ENCODE measurements at places on chromosomes 5 and 9.

DNA sequence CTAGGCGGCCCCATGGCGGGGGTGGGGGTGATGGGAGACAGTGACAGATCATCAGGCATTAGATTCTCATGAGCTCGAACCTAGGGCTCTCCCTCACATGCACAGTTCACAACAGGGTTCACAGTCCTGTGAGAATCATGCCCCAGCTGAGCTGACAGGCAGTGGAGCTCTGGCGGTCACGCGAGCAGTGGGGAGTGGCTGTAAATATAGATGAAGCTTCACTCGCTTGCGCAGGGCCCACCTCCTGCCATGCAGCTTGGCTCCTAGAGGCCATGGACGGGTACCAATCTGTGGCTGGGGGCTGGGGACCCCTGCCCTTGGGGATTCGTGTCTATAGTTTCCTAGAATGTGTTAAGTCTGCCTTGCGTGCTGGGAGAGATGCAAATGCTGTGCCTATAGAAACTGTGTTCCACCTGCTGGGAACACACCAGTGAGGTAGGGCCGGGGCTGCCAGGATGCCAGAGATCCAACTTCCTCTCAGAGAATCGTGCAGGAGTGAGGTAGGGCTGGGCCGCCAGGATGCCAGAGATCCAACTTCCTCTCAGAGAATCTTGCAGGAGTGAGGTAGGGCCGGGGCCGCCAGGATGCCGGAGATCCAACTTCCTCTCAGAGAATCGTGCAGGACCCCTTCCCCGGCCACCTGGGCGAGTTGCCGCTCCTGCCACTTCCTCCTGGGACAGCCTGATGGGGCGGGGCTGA is 14.1 kb upstream of the EXOC3 start:
- no peak for DNase-seq

DNA sequence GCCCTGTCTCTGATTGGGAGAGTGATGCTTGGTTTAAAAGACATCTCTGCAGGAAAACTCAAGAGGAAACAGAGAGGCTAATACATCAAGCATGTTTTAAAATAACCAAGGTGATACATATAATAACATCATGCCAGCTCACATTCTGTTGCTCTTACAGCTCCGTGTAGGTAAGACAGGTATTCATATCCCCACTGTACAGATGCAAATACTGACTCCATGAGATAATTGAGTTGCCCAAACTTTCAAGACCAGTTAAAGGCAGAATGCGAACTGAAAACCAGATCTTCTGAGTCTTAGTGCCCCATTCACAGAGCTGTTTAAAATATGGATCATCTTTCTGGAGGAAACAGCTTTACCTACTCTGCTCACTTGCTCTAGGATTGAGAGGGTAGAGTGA is 214.0 kb downstream of the PIK3R1 start:
- DNase-seq = no peak

GRCh38 chr9:126609191-126609590 is 4.5 kb upstream of the LMX1B start:
- DNase-seq = no peak

DNA sequence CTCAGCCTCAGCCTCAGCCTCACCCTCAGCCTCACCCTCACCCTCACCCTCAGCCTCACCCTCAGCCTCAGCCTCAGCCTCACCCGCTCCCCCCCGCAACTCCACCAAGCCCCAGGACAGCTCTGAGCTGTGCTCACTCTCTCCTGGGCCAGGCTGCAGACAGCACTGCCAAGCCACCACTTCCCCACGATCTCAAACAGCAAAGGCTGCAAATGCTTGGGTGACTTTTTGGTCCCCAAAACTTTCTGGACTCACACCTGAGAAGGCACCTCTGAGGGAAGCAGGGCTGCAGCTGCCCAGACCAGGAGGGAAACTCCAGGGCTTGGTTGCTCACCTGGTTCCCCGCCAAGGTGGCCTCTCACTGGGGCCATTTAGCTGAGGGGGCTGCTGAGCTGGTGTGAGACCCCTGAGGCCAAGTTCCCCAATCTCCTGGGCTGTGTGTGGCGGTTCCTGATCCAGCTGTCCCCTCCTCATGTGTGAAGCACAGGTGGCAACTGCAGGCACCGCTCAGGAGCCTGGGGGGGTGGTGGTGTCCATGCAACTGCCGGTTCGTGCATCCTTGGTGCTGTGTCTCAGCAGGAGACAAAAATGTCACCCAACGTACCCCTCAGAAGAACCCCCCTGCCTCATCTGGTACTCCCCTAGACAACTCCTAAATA is 17.8 kb downstream of the MRPL36 start:
- no peak for DNase-seq

DNA sequence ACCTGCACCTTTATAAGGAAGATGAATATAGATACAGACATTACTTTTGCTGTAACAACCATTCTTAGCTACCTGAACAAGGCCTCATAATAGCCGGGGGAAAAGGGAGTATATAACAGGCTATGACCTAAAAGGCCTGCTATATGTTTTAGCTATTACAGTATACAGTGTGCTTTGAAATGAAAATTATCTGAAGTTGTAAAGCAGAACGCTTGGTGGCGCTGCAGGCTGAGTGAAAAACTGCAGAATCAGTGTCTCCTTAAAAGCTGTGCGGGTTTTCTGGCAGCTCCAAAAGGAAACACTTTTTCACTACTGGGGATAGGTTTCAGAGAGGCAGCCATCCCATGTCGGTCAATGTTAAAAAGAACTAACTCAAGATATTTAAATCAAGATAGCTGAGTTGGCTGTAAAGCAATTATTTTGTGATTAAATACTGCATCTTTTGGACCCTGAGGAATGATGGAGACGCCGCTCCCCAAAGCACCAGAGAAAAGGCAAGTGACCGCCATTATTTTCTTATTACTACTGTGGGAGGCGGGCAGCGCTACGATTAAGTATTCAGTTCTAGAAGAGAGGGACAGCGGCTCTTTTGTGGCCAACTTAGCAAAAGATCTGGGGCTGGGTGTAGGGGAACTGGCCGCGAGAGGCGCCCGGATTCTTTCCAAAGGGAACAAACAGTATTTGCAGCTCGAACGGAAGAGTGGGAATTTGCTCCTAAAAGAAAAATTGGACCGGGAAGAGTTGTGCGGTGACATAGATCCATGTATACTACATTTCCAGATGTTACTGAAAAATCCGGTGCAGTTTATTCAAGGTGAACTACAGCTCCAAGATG is 5.9 kb downstream of the PCDHB6 start:
- no peak for DNase-seq

GRCh38 chr5:97297063-97297703 is 114.1 kb upstream of the RIOK2 start:
- DNase-seq = no peak

- DNase-seq = no peak
Observed at GRCh38 chr5:72138943-72139521, 31.8 kb downstream of the MAP1B start.

DNA sequence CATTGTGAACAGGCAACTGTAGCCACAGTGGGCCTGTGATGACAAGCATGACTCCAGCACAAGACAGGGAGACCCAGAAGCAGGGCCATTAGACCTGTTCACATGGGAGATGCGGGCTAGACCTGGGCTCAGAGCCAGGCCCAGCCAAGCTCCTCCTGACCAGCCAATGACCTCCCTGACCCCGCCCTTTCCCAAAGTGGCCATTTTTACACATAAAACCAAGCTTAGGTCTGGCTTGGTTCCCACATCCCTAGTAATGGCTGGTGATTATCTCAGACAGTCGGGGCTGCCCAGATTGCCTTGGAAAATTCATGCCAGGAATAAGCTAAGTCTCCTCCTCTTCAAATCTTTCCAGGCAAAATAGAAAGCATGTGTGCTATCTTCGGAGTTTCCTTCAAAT is 94.1 kb downstream of the FRMD3 start:
- no peak for DNase-seq
